ENCODE measurements at places on chromosomes 13 and 19.

DNA sequence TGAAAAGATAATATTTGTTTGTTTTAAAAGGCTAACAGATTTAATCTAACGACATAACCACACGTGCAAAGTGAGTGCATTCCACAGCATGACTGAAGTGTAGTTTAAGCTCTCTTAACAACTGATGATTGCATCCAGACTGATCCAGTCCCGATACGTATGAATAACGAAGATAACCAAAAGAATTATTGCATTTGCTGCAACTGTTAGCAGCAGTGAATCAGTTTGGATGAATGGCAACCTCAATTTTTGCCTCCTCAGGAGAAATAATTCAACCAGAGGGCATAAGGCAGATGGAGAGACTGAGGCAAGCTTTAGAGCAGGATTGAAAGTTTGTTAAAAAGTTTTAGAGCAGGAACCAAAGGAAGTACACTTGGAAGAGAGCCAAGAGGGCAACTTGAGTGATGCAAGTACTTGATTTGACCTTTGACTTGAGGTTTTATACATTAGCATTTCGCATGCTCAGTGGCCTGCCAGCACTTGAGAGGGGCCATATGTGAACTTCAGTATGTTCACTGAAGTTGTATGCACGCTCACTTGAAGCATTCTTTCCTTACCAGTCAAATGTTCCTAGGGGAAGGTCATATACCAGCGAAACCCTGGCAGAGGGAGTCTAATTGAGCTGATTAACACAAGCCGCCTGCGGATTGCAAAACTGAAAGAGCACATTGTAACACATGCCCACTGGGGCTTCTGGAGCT lies 835.0 kb upstream of the PCDH20 start:
- no peaks in the 10 kb centered on the region for H3K36me3 ChIP-seq
- H3K27ac ChIP-seq = no peak overlapping the region
- no peak for ATAC-seq

- no peak for ATAC-seq
- peaks cover 8% of the 10 kb centered on the region for H3K4me1 ChIP-seq
- no peaks in the 10 kb centered on the region for H3K27me3 ChIP-seq
- H3K4me3 ChIP-seq = peak overlapping the region; percentile 43
Measured at GRCh38 chr19:3136684-3137055, 837 bp downstream of the GNA15 start.

GRCh38 chr13:100646030-100646673 lies 28.4 kb downstream of the TMTC4 start:
- no peak overlapping the region for H3K27ac ChIP-seq
- no peak for ATAC-seq
- peaks cover 30% of the 10 kb centered on the region for H3K36me3 ChIP-seq
- no peaks in the 10 kb centered on the region for H3K27me3 ChIP-seq
- no peak overlapping the region for H3K4me3 ChIP-seq

GRCh38 chr13:34247596-34247995 lies 429.6 kb downstream of the RFC3 start:
- no peaks in the 10 kb centered on the region for H3K27me3 ChIP-seq
- H3K4me1 ChIP-seq = no peaks in the 10 kb centered on the region
- no peak overlapping the region for H3K4me3 ChIP-seq
- H3K27ac ChIP-seq = no peak overlapping the region
- no peak for ATAC-seq

DNA sequence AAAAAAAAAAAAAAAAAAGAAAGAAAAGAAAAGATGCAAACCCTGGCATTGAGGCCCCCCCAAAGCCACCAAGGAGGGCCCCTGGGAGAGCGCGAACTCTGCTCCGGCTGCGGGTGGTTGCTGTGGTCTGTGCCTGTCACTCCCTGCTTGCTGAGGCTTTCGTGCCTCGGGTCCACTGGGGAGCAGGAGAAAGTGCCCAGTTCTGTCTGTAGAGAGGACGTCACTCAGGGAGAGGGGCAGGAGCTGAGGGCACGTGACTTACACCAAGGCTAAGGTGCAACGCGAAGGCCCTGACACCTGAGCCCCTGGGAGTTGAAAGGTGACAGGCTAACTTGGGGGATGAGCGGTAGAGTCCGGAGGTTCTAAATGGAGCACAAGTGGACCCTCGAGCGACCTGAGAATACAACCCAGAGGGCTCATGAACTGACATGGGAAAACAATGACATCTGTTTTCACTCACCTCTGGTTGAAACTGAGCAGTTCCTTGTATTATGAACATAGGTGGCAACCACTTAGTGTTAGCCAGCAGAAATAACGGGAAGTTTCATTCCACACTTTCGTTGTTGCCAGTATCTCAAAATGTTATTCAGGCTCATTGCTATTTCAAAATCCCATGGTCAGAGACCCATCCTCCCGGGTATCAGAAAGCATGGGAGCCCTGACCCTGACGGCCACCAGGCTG lies 69.2 kb upstream of the TM9SF2 start:
- no peaks in the 10 kb centered on the region for H3K36me3 ChIP-seq
- H3K4me3 ChIP-seq = no peak overlapping the region
- ATAC-seq = peak; percentile 4
- no peak overlapping the region for H3K27ac ChIP-seq

GRCh38 chr13:94480672-94481145 lies 1.2 kb upstream of the DCT start:
- no peak overlapping the region for H3K27ac ChIP-seq
- peak; percentile 53 for ATAC-seq
- H3K4me1 ChIP-seq = no peaks in the 10 kb centered on the region
- H3K27me3 ChIP-seq = no peaks in the 10 kb centered on the region
- H3K4me3 ChIP-seq = no peak overlapping the region
- no peaks in the 10 kb centered on the region for H3K36me3 ChIP-seq

DNA sequence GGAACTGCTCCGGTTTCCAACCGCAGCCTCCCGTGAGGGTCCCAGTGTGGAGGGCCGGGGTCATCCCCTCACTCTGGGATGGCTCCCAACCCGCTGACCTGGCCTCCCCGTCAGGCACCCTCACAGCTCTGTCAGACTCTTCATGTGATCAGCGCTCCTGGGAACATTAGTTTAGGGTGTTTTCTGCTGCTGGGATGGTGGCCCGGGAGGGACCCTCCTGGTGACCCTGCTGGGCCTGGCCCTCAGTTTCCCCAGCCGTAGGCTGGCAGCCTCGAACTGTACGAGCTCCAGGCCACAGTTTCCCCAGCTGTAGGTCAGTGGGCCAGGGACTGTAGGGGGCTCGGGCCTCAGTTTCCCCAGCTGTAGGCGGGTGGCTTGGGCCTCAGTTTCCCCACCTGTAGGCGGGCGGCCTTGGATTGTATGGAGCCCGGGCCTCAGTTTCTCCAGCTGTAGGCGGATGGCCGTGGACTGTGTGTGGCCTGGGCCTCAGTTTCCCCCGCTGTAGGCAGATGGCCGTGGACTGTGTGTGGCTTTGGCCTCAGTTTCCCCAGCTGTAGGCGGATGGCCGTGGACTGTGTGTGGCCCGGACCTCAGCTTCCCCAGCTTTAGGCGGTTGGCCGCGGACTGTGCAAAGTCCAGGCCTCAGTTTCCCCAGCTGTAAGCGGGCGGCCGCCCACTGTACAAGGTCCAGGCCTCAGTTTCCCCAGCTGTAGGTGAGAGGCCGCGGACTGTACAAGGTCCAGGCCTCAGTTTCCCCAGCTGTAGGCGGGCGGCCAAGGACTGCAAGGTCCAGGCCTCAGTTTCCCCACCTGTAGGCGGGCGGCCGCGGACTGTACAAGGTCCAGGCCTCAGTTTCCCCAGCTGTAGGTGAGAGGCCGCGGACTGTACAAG lies 1.3 kb upstream of the PTBP1 start:
- H3K27ac ChIP-seq = no peak overlapping the region
- ATAC-seq = no peak
- no peaks in the 10 kb centered on the region for H3K27me3 ChIP-seq
- no peaks in the 10 kb centered on the region for H3K36me3 ChIP-seq

GRCh38 chr13:90696656-90697055 lies 650.8 kb upstream of the MIR17HG start:
- no peaks in the 10 kb centered on the region for H3K4me1 ChIP-seq
- H3K36me3 ChIP-seq = no peaks in the 10 kb centered on the region
- no peaks in the 10 kb centered on the region for H3K27me3 ChIP-seq
- no peak for ATAC-seq

DNA sequence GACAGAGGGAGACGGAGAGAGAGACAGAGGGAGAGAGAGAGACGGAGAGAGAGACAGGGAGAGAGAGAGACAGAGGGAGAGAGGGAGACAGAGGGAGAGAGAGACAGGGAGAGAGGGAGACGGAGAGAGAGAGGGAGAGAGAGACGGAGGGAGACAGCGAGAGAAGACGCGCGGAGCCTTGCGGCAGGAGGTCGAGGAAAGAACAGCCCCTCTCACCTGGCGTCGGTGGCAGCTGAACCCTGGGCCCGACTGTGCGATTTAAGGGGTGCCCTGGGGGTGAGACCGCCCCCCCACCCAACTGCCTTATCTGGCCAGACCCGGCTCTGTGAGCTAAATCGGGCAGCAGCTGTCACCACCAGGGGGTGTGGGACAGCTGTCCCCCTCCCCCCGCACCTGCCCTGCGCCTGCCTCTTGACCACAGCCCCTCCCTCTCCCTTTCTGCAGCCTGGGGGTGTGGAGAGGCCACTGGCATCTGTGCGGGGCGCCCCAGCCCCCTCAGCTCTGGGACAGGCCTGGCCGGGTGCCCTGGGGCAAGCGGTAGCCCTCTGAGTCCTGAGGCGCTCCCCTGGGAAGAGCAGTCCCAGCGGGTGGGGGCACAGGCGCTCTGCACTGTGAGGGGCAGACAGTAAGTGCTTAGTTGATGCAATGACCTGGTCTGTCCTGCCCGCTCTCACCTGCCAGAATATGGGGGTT lies 10.8 kb downstream of the JOSD2 start:
- no peaks in the 10 kb centered on the region for H3K36me3 ChIP-seq
- H3K4me3 ChIP-seq = no peak overlapping the region
- no peaks in the 10 kb centered on the region for H3K4me1 ChIP-seq

DNA sequence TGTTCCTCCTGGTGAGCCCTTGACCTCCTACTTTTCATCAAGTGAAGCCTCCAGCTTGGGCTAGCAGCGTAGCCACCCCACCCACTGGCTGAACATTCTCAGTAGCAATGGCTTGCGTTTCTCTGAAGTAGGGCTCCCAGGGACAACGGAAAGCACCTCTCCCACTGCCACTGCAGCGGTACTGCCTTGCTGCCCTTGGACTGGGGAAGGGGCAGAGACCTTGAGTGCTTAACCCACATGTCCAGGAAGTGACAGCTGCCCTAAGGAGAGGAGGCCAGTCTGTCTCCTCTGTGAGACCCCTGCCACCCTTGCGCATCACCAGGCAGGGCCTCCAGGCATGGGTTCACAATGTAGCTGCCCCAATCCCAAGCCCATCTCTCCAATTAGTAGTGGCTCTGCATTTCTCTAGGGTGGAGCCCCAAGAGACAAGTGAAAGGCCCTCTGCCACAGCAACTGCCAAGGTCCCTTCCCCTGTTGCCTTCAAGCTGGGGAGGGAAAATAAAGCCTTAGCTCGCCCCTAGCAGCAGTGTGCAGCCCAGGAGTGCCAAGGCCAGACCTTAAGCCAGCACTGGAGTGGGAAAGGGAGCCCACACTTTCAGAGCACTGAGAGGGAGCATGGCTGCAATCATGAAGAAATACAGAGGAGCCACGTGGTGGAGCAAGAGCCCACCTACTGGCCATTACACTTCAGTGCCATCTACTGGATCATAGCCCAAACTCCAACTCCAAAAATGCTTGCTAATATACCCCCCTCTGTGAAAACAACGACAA lies 175.9 kb upstream of the TRPC4 start:
- no peaks in the 10 kb centered on the region for H3K4me1 ChIP-seq
- no peak overlapping the region for H3K4me3 ChIP-seq
- H3K27ac ChIP-seq = no peak overlapping the region

- H3K4me1 ChIP-seq = no peaks in the 10 kb centered on the region
- ATAC-seq = no peak
- H3K27me3 ChIP-seq = no peaks in the 10 kb centered on the region
- H3K4me3 ChIP-seq = no peak overlapping the region
- H3K36me3 ChIP-seq = no peaks in the 10 kb centered on the region
- H3K27ac ChIP-seq = no peak overlapping the region
Measured at GRCh38 chr13:108707584-108707983, 78.2 kb downstream of the MYO16 start.

GRCh38 chr19:45852983-45853382 lies 10.0 kb downstream of the SYMPK start:
- H3K27me3 ChIP-seq = no peaks in the 10 kb centered on the region
- H3K4me3 ChIP-seq = no peak overlapping the region
- ATAC-seq = no peak
- H3K4me1 ChIP-seq = no peaks in the 10 kb centered on the region
- H3K27ac ChIP-seq = no peak overlapping the region

DNA sequence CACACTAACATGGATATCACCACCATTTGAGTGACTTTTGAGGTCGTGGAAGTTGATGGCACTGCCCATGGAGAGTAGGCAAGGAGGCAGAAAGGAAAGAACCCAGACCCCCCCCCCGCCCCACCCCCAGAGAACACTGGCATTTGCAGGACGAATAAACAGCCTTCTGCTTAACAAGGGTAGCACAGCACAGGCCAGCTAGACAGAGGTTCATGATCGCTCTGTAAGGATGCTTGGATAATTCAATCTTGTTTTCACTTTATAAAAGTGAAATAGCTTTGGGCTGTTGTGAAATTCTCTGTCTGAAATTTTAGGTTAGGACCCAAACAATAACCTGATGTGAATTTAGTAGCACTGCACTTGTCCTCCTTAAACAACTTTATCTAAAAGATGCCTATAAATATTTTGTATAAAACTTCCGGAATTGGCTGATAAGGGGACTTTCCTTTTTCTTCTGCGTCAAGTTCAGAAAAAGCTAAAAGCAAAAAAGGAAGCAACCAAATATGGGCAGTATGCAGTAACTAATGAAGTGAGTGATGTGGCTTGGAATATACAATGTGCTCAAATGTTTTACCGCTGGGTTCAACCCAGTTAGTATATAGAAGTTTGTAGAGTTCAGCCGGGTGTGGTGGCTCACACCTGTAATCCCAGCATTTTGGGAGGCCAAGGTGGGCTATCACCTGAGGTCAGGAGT lies 163.7 kb downstream of the SHISA2 start:
- ATAC-seq = no peak
- H3K27me3 ChIP-seq = peaks cover 11% of the 10 kb centered on the region
- no peak overlapping the region for H3K27ac ChIP-seq
- H3K4me3 ChIP-seq = no peak overlapping the region

GRCh38 chr13:29479716-29480492 lies 115.6 kb downstream of the SLC7A1 start:
- no peaks in the 10 kb centered on the region for H3K4me1 ChIP-seq
- H3K36me3 ChIP-seq = no peaks in the 10 kb centered on the region
- no peak overlapping the region for H3K4me3 ChIP-seq
- H3K27me3 ChIP-seq = no peaks in the 10 kb centered on the region
- ATAC-seq = peak; percentile 10
- no peak overlapping the region for H3K27ac ChIP-seq

- H3K27me3 ChIP-seq = no peaks in the 10 kb centered on the region
- H3K36me3 ChIP-seq = peaks cover 5% of the 10 kb centered on the region
- H3K4me3 ChIP-seq = no peak overlapping the region
Measured at GRCh38 chr13:75454497-75454896, 27.5 kb downstream of the TBC1D4 start.

GRCh38 chr13:110233951-110234280 lies 73.0 kb downstream of the COL4A1 start:
- peaks cover 26% of the 10 kb centered on the region for H3K4me1 ChIP-seq
- peak overlapping the region; percentile 99 for H3K27ac ChIP-seq
- H3K36me3 ChIP-seq = no peaks in the 10 kb centered on the region
- no peak for ATAC-seq
- no peaks in the 10 kb centered on the region for H3K27me3 ChIP-seq
- no peak overlapping the region for H3K4me3 ChIP-seq

GRCh38 chr13:78305171-78305570 lies 298.2 kb downstream of the POU4F1 start:
- no peak overlapping the region for H3K27ac ChIP-seq
- H3K36me3 ChIP-seq = no peaks in the 10 kb centered on the region
- no peaks in the 10 kb centered on the region for H3K4me1 ChIP-seq
